NCI-H748 treated with DMSO at 0.1 percent for 48 hours (cell line): ENCODE measurements at places on chromosomes 4 and X.
A peak's percentile ranks its signal among the peaks of the same experiment; 100 is the strongest.

DNA sequence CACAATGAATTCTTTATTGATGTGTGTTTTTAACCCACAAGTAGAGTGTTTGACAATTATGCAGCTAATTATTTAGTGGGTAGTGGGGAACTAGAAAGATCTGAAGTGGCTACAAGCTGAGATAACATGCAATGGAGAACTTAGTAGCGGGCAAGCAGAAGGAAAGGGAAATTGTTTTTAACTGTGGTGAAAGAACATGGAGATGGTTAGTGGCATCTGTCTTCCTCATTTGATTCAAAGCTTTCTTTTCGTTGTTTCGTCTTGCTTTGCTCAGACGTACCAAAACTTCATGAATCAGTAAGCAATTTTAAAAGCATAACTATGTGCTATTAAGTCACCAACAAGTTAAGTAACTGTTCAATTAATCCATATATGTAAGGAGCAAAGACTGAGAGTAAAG, 169.9 kb downstream of the BANK1 start:
- no peak for DNase-seq

DNA sequence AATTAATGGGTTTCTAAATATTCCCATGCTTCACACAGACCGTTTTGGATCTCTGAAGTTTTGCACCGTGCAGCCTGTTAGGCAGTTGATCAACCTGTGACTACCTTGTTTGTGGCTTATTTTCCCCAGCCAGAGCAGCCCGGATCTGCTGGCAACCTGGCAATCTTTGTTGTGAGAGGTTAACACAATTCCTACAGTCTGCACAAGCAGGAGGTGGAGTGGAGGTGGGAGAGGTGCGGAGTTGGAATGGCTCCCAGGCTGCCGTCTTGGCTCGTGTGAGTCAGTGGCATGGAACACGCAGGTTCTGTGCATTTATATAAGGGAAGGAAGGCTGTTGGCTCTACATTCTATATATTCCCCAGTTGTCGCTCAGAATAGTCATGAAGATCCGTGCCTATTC, 70.9 kb upstream of the STOX2 start:
- DNase-seq: no peak

- DNase-seq: peak; percentile 90
Measured at GRCh38 chr4:20512033-20512792, 188.0 kb upstream of the PACRGL start.

- no peak for DNase-seq
Measured at GRCh38 chr4:187128976-187129375, 405.3 kb upstream of the FAT1 start.

- DNase-seq: peak; percentile 52
Measured at GRCh38 chr4:105715692-105716278, 7.2 kb downstream of the GSTCD start.

DNA sequence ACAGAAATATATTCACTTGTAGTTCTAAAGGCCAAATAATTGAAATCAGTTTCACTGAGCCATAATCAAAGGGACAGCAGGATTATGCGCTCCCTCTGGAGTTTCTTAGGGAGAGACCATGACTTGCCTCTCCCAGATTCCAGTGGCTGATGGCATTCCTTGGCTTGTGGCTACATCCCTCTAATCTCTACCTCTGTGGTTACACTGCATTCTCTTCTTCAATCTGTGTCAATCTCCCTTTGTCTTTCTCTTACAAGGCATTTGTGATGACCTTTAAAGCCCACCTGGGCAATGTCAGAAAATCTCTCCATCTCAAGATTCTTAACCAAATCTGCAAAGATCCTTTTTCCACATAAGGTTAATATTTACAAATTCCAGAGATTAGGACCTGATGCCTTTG, 260.2 kb downstream of the UNC5C start:
- no peak for DNase-seq

DNA sequence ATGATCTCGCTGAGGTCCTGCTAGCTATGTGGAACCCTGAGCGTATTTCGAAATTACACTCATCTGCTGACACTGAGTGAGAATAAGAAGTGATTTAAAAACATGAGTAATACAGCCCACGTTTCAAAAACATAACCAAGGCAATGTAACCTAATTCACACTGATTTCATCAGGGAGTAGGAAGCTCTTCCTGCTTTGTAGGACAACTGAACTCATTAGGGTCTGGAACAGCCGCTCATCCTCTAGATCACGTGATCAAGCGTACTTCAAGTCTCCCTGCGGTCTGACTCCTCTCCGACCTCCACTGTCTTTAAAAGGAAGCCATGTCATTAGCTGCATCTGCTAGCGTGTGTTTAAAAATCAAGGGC, 138.0 kb downstream of the NSUN7 start:
- DNase-seq: no peak

GRCh38 chr4:13484749-13485221, 645 bp upstream of the RAB28 start:
- peak; percentile 37 for DNase-seq

GRCh38 chr4:94934201-94934600, 176.4 kb downstream of the BMPR1B start:
- DNase-seq: no peak

DNA sequence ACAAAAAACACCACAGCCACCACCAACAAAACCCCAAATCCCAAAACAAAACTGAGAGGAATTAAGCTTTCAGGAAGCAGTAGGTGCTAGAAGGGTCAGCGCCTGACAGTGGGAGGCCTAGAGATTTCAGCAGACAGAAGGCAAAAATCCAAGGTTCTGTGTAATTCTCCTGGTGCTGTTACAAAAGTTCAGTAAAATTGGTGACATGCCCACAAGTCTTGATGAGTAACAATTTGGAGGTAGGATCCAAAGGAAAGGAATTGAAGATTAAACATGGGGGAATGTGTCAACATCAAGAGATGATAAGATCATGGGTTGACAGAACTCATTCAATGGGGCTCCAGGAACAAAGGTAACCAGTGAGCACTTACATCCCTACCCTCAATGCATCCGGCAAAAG, 653.8 kb upstream of the CPEB2 start:
- DNase-seq: no peak

DNA sequence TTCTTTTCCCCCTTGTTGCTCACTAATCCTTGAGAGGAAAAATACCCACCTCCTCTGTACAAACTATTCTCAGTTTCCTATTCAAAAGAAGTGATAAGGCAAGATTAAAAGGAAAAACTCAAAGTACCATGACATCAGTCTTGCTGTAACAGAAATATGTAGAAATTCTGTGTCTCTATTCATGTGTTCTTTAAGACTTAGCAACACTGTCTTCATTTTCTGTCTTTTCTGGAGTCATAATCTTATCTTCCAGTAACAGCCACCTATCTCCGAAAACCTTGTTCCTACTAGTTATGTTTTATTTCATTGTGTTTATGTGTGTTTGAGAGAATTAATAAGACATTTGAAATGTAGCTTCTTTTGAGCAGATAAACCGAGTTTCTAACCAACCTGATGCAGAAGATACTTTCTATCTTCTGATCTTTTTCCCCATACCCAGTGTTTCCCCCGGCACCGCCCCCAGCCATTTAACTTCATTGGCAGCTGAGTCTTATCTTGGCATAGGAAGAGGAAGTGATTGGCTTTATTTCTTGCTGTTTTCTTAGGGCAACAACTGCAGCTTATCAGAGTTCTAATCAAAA, 8.0 kb downstream of the FAM241A start:
- DNase-seq: no peak

DNA sequence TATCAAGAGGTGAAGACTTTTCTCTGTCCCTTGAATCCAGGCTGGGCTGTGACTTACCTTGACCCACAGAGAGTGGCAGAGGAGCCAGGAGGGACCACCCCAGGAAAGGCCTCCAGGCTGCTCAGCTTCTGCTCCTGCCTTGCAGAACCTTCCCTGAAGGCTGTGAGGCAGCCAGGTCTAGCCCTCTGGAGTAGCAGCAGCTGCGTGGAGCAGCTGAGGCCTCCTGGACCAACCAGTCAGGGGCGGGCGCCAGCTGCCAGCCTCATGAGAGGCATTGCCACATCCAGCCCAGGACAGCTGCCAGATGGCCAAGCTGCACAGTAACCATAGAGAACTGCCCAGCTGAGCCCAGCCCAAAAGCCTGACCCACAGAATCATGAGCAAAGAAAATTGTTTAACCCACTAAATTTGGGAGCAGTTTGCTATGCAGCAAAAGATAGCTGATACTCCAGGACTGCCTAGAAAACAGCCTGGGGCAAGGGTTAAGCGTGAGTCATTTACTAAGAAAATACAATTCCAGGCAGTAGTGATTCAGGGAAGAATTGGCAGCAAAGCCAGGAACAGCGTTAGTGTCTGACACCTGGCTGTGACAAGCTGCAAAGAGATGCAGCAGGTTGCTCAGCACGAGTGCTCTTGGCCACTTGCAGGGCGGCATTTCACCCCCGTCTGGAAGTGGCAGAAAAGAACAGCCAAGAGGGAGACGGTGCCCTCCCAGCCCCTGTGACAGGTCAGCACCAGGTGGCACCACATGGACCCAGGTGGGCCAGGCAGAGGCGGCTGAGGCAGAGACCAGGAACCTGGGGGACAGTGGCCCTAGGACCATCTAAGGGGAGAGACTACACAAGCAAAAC, 14.7 kb upstream of the PDE6B start:
- no peak for DNase-seq

- DNase-seq: no peak
Measured at GRCh38 chrX:149248073-149248625, 257.0 kb downstream of the IDS start.

DNA sequence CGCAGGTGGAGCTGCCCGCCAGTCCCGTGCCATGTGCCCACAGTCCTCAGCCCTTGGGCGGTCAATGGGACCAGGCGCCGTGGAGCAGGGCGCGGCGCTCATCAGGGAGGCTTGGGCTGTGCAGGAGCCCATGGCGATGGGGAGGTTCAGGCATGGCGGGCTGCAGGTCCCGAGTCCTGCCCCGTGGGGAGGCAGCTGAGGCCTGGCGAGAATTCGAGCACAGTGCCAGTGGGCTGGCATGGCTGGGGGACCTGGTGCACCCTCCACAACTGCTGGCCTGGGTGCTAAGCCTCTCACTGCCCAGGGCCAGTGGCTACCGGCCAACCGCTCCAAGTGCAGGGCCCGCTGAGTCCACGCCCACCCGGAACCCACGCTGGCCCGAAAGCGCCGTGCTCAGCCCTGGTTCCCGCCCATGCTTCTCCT, 646.5 kb downstream of the GABRG1 start:
- DNase-seq: no peak

GRCh38 chrX:150940844-150941495, 42.2 kb upstream of the HMGB3 start:
- DNase-seq: no peak

- no peak for DNase-seq
Measured at GRCh38 chr4:183746305-183747229, 87.5 kb downstream of the TRAPPC11 start.

GRCh38 chr4:26105337-26105736, 191.3 kb downstream of the SMIM20 start:
- DNase-seq: no peak
